ENCODE measurements at places on chromosomes 2 and 18.
A peak's percentile ranks its signal among the peaks of the same experiment; 100 is the strongest.

GRCh38 chr2:24957221-24957620 lies 14.5 kb downstream of the DNAJC27 start:
- DNase-seq: no peak

GRCh38 chr2:123513351-123513750 lies 511.7 kb upstream of the CNTNAP5 start:
- DNase-seq: no peak

- no peak for DNase-seq
Measured at GRCh38 chr2:26243470-26244308, 743 bp downstream of the HADHA start.

GRCh38 chr2:30655660-30656059 lies 151.6 kb downstream of the CAPN13 start:
- DNase-seq: no peak

DNA sequence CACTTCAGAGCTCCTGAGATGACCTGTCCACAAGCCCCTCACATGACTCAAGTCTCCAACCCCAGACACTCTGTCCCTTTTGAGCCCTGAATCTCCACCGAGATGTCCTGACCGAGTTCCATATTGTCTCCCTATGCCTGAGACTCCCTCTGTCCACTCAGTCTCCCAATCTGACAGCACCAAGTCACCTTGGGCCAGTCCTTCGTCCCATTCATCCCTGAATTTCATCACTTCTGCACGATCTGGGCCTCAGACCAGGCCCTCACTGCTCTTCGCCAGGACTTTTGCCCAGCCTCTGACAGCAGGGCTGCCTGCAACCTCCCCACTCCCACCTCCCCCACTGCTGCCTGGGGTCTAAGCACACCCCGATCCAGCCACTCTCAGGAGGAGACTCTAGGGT lies 4.3 kb upstream of the MOCOS start:
- DNase-seq: no peak

DNA sequence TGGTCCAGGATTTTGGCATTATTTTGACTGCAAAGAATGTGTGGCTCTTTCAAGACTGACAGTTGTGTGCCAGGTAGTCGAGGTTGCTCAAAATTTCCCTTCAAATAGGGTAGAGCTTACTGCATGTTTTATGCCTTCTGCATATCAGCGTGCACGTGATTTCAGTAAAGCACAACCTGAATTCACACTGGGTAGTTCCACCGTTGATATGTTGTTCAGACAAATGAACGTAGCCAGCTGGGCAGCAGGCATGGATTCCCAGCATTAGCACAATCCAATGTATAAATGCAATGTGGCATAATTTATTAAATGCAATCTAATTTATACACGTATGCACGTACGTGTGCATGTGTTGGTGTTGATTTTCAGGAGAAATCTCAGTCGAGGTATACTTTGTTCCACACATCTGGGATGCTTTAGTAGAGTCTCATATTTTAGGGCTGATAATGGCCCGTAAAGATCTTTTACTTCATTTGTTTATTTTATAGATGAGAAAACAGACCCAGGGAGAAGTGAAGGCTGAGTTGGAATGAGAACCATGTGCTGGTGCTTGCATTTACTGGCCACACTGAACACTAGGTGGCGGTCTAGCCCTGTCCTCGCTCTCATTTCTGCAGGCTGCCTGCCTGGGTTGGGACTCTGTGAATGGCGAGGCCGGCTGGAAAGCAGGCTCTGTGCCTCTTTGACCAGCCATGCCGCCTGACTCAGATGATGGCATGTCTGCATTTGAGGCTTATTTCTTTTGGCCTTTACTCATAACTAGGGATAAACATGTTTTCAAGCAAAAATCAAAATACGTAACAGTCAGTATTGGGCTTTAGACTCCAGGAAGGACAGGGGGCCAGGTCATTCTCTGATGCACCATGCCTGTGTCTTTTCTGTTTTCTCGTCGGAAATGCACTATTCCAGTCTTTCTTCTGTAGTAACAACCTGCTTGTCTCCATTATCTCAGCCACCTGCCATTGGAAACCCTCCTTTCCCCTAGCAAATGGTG lies 120.4 kb downstream of the RNF144A start:
- peak; percentile 38 for DNase-seq

- no peak for DNase-seq
Measured at GRCh38 chr2:54166121-54166773, 50.8 kb downstream of the ACYP2 start.

GRCh38 chr2:7567646-7568045 lies 650.4 kb downstream of the RNF144A start:
- DNase-seq: no peak

- no peak for DNase-seq
Measured at GRCh38 chr18:55900380-55900779, 312.4 kb upstream of the TCF4 start.

DNA sequence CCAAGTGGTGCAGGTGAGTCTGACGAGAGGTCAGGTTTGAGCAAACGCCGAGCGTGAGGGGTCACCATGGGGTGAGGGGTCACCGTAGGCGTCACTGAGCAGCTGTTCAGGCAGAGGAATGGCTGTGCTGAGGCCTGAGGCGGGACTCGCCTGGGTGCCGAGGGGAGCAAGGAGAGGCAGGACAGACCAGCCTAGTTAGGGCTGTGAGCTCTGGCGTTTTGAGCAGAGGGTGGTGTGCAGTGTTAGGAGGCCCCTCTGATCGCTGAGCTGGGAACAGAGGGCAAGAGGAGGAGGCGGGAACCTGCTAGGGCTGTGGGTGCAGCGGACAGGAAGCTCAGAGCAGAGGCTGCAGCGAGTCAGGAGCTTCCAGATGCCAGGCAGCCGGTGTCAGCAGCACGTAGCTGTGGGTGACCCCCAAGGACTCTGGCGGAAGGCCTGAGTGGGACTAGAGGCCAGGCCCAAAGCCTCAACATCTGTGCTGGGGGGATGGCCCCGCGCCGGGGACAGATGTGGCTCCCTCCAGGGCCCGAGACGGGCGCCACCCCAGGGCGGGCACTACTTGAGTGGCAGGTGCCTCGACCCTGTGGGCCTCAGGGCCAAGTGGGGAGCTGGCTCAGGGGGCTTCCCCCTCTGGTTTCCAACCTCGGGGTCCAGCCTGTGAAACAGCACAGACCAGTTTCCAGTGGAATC lies 55.7 kb downstream of the KCNG2 start:
- no peak for DNase-seq

DNA sequence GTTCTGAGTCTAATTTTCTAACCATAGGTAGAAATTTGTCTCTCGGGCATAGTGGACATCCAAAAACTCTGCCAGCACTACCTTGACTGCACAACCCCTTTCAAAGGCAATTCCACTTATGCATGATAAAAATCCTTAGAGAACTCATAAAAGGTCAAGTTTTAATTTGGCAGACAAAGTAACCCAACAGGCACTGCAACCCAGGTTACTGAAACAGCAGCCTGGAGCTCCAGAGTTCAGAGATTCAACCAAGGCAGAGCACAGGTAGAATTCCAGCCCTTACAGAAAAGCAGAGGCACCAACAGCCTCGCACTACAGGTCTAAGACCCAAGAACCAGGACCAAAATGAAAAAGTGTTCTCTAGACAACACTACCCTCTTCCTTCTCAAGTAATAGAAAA lies 1.8 kb downstream of the DTNB start:
- no peak for DNase-seq

GRCh38 chr2:61816480-61817355 lies 37.1 kb downstream of the FAM161A start:
- no peak for DNase-seq

GRCh38 chr18:7561909-7562460 lies 5.1 kb upstream of the PTPRM start:
- no peak for DNase-seq

DNA sequence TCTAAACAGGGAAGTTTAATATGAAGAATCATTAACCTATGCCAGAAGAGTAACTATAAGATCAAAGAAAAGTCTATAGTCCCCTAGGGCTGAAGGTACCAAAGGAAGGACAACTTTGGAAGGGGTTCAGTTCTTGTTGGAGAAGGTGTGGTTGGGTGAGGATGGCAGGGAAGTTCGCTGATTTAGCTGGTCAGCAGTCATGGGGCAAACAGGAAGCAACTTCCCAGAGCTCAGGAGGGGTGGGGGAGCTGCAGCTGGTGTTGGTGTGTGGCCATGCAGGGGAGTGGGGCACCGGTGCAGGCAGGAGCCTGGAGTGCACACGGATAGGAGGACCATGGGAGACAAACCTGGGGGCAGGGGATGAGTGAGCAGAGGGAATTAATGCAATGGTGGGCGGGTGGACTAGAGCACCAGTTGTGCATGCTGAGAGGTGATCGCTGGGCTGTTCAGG lies 34.0 kb downstream of the FHOD3 start:
- DNase-seq: no peak

GRCh38 chr2:70895998-70896764 lies 39.5 kb upstream of the ATP6V1B1 start:
- no peak for DNase-seq

DNA sequence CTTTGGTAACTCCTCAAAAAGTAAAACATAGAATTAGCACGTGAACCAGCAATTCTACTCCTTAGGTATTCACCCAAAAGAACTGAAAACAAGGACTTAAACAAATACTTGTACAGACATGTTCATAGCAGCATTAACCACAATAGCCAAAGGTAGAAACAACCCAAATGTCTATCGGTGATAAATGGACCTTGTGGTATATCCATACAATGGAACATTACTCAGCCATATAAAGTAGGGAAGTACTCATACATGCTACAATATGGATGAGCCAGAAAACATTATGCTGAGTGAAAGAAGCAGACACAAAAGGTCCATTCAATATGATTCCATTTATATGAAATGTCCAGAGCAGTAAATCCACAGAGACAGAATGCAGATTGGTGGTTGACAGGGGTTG lies 182.8 kb downstream of the DNER start:
- DNase-seq: no peak

DNA sequence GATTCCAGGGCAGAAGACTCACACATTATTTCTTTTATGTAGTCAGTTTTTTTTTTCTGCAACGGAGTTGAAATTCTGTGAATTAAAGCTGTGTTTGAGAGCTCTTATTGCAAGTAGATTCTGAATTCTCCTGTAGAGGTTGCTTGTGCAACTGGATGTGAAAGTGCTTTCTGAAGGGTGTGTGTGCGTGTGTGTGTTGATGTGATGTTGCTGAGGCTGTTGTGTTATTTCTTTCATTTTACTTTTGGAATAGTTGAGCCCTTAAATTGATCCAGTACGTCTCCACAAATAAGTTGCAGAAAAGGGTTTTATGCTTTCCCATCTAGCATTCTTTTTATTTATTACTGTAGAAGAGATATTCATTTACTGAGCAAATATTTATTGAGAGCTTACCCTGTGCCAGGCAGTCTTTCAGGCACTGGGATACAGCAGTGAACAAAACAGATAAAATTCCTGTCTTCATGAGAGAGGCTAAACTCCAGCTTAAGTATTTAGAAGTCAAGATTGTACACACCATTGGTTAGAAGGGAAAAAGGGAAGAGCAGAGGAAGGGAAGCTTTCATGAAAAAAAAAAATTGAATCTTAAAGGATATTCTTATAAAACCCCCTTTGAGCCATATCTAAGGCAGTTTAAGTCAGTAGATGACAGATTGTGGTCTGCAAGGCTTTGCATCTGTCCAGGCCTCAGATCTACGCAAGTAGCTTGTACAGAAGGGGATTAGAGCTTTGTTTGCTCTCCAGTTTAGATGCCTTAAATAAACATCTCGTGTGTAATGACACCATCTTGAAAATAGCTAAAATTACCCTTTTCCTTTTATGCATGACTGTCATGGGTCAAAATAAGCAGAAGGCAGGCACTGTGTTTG lies 58.2 kb downstream of the MYO1B start:
- DNase-seq: no peak

GRCh38 chr2:16425462-16426336 lies 239.9 kb downstream of the CYRIA start:
- no peak for DNase-seq

GRCh38 chr18:7248877-7249276 lies 18.0 kb downstream of the LRRC30 start:
- no peak for DNase-seq

Data from NCI-H187 treated with DMSO at 0.1 percent for 48 hours (cell line).